ENCODE measurements at places on chromosomes 16 and 17. TPM values are rescaled to one million over a fixed set of nuclear protein-coding genes. Genes with fewer than 3 reads are reported as not detected.

The IL17C gene
- total RNA-seq, result not detected

The ATP6V0D1 gene
- total RNA-seq, result 95.0 TPM

The CCL14 gene
- total RNA-seq, result 29.9 TPM

The PLLP gene
- total RNA-seq, result 11.4 TPM

The TLCD3A gene
- 6.4 TPM for total RNA-seq

The WWP2 gene
- total RNA-seq, result 28.6 TPM

The SMIM22 gene
- total RNA-seq, result not detected

GRCh38 chr17:74703311-74703710 is 9.4 kb downstream of the CD300LF start:
- no peak for ATAC-seq

- no peak for ATAC-seq
Measured at GRCh38 chr17:82602986-82603710, 45.1 kb downstream of the WDR45B start.

GRCh38 chr16:57773655-57774295 is 28.5 kb downstream of the KIFC3 start:
- ATAC-seq, result no peak

DNA sequence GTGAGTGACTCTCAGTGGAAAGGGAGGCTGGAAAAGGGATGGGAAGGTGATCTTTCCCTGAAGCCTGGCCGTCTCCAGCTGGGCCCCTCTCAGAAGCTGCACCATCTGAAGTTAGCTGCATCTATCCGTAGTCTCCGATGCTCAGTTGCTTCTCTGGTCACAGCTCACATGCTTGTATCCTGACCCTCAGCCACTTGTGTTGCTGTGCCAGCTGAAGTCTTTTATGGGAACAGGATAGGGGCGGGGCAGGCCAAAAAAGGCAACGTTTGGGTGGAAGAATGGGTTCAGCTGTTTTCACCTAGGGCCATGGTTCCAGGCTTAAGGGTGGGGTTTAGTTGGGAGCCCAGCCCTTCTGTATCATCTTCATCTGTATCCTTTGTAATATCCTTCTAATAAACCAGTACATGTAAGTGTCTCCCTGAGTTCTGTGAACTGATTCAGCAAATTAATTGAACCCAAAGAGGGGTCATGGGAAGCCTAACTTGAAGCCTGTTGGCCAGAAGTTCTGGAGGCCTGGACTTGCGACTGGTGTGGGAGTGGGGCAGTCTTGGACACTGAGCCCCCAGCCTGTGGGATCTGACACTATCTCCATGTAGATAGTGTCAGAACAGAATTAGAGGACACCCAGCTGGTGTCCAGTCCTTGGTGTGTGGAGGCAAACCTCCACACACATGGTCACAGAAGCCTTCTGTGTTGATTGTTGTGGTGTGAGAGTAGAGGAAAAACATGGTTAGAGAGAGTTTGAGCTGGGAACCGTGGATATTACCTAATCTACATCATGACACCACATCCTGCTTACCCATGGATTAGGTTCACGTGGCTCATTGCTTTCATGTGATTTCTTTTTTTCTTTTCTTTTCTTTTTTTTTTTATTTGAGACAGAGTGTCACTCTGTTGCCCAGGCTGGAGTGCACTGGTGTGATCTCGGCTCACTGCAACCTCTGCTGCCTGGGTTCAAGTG is 49.3 kb upstream of the FBXO47 start:
- no peak for ATAC-seq

- peak; percentile 80 for ATAC-seq
Measured at GRCh38 chr17:58324409-58325288, 3.9 kb downstream of the TSPOAP1 start.

- ATAC-seq, result no peak
Measured at GRCh38 chr16:28279006-28279405, 13.3 kb upstream of the SBK1 start.

DNA sequence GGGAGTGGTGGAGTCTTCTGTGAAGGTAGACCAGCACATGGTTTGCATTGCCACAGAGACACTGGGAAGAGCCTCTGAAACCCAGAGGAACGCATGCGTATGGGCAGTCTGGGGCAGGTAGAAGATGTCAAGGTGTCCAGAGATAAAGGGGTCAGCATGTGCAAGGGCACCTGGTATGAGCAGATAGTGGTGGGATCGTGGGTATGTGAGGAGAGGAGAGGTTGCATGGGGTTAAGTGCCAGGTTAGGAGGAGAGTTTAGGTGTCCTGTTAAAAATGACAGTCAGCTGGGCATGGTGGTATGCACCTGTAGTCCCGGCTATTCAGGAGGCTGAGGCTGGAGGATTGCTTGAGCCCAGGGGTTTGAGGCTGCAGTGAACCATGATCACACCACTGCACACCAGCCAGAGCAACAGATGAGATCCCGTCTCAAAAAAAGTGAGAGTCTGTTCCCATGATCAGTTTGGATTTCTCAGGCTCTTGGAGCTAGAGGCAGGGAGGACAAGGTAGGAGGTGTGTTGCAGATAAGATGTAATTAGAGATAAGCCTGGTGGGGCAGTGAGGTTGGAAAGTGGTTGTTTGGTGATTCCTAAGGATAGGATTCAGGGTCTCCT is 3.0 kb downstream of the PYCARD start:
- ATAC-seq, result no peak

- ATAC-seq, result no peak
Measured at GRCh38 chr16:65480281-65481091, 358.6 kb upstream of the CDH11 start.

GRCh38 chr17:1638171-1638590 is 7.4 kb downstream of the SCARF1 start:
- no peak for ATAC-seq

- no peak for ATAC-seq
Measured at GRCh38 chr16:21120976-21121520, 29.6 kb downstream of the DNAH3 start.

DNA sequence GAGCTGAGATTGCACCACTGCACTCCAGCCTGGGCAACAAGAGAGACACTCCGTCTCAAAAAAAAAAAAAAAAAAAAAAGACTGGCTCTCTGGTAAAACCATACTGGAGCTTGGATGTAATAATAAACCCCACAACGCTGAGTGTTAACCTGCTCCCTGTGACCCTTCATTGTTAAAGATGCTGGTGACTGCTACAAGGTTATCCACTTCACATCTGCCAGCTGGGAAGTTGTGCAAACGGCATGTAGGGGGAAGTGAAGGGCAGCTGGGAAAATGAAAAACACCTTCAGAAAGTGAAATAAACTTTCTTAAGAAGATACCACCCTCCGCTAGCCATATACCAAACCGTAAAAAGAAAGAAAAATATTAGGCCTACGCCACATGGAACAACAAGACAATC is 131.0 kb upstream of the NUDT7 start:
- ATAC-seq, result no peak

GRCh38 chr16:86213437-86214205 is 296.7 kb upstream of the FOXF1 start:
- ATAC-seq, result no peak

- ATAC-seq, result no peak
Measured at GRCh38 chr16:68732042-68732680, 4.9 kb upstream of the CDH1 start.

DNA sequence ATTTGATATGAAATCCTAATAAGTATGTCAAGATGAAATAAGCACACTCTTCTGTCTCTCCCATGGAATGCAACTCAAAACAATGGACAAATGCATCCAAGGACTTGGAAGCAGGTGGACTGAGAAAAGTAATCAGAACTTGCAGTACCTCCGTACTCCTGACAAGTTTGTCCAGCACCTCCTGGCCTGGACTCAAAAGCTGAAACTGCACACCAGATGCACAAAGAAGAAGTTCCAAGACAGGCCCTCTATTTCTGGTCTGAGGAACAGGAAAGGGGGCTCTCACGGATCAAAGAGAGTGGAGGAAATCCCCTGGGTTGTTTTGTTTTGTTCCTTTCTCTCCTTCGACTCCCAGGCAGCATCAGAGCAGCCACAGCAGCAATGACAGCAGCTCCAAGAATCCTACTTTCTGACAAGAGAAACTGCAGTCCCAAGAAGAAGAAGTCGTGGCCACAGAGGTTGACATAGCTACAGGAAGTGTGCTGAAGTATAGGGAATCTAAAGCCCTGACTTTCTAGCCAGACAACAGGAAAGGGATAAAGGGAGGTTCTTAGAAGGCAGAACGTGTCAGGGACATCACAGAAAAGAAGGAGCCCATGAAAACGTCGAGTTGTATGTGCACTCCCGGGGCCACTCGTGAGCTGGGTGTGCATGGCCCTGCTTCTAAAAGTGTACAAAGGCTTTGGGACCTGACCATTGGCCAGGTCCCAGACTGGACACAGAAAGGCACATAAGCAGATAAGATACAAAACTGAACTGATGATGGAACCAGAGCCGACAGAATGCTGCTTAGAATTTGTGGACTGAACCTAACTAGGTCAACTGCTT is 29.3 kb downstream of the AKAP10 start:
- ATAC-seq, result no peak

DNA sequence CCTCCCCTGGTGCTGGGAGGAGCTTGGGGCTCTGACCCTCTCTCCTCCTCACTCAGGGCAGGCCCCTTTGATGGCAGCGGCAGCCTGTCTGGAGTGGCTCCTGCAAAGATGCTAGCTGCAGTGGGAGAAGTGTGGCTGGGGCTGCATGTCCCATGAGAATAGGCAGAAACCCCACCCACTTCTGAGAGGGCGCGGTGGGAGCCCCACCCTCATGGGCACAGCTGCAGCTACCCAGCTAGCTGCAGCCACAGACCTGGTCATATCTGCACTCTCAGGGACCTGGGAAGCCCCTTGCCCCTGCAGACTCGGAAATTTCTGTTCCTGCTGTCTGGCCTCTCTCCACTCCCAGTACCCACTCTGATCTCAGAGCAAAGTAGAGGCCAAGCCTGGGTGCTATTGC is 72.2 kb upstream of the BRD7 start:
- ATAC-seq, result no peak

- no peak for ATAC-seq
Measured at GRCh38 chr17:31525801-31526549, 134.5 kb downstream of the RAB11FIP4 start.

Data from gastroesophageal sphincter (tissue), 4 donors.